ENCODE measurements at places on chromosomes 5 and 9.

- no peak for DNase-seq
Measured at GRCh38 chr5:169024421-169024820, 276.5 kb downstream of the SLIT3 start.

DNA sequence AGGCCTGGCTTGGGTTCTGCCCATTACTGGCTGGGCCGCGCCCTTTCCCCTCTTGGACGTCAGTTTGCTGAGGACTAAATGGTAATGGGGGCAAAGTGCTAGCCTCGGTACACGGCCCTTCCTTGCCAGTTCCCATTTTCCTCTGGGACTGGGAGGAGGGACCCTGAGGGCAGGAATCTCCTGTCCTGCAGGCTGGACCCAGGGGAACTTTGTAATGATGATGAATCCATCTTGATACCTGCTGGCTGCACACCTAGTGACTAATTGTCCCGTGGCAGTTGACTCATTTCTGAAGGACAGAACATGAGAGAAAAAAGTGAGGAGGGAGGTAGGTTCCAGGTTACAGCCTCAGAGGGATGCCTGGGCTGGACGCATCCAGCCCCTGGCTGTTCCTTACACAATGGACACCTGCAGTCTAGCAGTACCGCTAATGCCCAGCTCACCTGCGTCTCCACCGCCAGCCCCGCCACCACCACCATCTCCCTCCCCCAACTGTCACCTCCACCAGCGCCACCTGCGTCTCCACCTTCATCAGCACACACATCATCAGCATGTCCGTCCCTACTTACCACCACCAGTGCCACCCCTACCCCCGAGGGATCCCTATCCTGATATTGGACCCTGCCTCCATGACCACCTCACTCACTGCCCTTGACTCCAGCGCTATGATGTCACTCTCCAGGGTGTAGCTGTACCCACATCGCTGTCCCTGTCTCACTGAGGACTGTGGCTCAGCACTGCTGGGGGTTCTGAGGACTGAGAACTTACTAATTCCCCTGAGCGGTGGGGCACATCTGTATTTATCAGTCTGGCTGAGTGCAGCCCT lies 4.3 kb downstream of the CDHR2 start:
- DNase-seq = no peak

DNA sequence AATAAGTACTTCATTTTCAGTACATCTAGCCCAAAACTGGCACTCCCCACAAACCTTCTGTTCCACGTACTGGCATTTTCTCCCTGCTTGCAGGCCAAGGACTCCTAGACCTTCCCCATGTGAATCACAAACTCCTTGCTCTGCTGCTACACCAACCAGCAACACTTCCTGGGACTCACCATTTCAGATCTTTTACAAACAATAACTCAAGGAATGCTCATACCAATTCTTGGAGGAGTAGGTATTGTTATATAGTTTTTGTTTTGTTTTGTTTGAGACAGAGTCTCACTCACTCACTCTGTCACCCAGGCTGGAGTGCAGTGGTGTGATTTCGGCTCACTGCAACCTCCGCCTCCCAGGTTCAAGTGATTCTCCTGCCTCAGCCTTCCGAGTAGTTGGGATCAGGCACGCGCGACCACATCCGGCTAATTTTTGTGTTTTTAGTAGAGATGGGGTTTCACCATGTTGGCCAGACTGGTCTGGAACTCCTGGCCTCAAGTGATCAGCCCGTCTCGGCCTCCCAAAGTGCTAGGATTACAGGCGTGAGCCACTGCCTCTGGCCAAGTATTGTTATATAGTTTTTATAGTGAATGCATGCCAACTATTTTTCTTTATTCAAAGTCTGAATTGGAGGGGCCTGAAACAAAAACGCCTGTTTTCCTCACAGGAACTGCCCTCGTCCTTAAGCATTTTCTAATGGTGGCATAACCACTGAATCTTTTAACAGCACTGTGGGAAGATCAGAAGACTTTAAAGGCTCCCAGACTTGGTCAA lies 210.8 kb downstream of the TSSK1B start:
- DNase-seq = no peak

- DNase-seq = peak; percentile 84
Measured at GRCh38 chr5:19886123-19886917, 101.7 kb downstream of the CDH18 start.

GRCh38 chr9:99693888-99694287 lies 127.8 kb upstream of the NR4A3 start:
- peak; percentile 14 for DNase-seq
